ENCODE measurements at places on chromosomes 3 and 15.

DNA sequence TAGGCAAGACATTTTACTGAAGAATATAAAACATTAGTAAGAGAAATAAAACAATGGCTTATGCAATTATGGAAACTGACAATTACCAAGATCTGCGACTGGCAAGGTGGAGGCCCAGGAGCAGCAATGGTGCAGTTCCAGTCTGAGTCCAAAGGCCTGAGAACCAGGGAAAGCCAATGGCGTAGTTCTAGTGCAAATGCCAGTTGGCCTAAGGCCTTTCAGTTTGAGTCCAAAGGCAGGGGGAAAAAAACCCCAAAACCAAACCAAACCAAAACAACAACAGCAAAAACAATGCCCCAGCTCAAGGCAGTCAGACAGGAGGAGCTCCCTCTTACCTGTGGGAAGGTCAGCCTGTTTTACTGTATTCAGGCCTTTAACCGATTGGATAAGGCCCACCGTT, 72.6 kb downstream of the ST6GAL1 start:
- DNase-seq: no peak

DNA sequence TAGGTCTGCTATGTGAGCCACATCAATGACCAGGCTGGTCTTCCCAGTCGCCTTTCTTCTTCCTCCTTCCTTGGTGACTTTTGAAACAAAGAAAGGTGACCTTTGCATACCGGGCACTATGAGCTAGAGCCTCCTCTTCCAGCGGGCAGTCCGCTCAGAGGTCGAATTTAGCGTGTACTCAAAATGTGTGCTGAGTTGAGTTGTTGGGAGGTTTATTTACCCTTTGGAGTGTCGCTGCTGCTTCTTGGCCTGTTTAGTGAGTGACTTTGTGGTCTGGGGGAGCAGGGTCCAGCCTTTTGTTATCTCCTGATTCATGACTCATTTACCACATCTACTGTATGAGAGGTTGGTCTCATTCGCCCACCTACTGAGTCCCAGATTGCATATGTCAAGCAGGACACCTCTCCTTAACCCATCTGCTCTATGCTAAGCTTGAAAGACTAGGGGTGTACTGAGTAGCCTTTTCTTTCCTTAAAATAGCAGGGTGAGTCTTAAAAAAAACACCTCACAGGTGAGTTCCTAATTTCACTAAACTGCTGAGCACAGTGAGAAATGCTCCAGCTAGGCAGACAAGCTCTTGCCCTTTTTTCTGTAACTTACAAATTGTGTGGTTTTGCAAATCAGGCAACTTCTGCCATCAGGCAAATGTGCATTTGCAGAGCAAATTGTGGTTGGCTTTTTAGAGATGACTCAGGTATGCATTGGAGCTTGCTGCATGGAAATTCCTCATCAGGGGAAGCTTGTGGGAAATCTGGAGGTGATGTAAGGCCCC, 3.2 kb upstream of the SIAH2 start:
- peak; percentile 26 for DNase-seq

DNA sequence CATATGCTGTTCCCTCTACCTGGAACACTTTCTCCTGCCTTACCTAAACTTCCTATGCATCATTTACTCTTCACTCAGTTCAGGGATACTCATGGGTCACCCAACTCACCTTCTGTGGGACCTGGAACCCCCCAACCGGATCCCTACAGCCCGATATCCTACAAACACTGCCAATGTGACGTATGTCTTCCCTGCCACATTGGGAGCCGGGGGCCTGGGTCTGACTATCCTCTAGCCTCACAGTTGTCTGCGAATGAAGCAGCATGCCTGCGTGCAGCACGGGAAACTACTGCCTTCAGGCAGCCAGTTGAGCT, 405 bp downstream of the NPRL2 start:
- DNase-seq: no peak

- DNase-seq: no peak
Observed at GRCh38 chr3:126353694-126354321, 3.4 kb downstream of the KLF15 start.

- peak; percentile 53 for DNase-seq
Observed at GRCh38 chr15:92619145-92620101, 36.2 kb downstream of the FAM174B start.

- DNase-seq: no peak
Observed at GRCh38 chr3:9157651-9158362, 91.6 kb downstream of the SRGAP3 start.

GRCh38 chr3:36833160-36833814, 68.9 kb upstream of the DCLK3 start:
- no peak for DNase-seq

DNA sequence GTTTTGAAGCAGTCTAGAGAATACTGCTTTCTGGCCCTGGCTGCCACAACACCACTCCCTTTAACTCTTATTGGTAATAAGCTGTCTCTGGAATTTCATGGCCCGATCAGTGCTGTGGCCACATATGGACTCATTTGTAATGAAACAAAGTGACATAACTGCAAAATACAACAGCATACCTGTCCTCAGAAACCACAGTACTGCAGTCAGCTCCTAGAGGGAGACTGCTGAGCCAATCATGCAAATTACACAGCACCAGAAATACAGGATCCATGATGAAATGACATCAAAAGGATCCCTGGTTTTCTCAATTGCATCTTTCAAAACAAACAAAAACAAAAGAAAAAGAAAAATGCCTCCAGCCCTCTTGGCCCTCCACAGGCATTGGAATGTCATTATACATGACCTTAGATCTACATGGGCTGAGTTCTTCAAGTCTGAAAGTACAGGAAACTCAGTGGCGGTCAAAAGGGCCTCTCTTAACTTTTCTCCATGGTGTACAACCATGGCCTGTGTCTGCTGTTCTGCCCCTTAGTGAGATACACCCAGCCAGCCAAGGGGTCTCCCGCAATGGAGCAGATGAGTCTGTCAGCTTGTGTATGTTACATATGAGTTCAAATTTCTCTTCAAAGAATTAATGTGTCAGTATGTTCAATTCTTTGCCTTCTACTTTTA, 24.9 kb upstream of the KBTBD12 start:
- peak; percentile 14 for DNase-seq

DNA sequence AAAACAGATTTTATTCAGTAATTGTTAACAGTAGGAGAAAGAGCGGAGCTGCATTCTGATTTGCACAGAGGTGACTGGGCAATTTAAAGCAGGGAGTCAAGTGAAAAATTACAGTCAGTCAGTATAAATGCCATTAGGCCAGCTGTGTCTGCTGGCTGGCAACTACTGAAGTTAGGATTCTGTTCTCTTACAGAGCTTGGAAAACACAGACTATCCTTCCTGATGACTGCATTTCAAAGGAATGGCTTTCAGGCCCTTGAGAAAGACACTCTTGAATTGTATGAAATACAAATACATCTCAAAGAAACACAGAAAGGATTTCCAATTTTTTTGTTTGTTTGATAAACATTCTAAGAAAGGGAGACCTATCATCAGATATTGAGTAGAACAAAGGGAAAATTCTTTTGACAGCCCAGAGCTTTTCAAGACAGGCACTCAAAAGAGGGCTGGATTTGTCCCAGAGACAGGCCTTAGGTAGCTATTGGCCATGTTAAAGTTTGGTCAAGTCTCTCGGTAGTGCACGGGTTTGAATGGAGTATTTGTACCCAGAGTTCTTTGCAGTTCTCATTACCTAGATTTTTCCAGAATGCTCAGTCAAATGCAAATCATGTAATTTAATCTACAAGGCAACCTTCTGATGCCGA, 551.2 kb upstream of the CCDC54 start:
- DNase-seq: peak; percentile 78

- peak; percentile 31 for DNase-seq
Observed at GRCh38 chr15:35618260-35619188, 72.6 kb upstream of the DPH6 start.

- no peak for DNase-seq
Observed at GRCh38 chr15:90512276-90512675, 17.4 kb upstream of the CRTC3 start.

GRCh38 chr3:133463347-133463860, 63.5 kb downstream of the BFSP2 start:
- DNase-seq: no peak

DNA sequence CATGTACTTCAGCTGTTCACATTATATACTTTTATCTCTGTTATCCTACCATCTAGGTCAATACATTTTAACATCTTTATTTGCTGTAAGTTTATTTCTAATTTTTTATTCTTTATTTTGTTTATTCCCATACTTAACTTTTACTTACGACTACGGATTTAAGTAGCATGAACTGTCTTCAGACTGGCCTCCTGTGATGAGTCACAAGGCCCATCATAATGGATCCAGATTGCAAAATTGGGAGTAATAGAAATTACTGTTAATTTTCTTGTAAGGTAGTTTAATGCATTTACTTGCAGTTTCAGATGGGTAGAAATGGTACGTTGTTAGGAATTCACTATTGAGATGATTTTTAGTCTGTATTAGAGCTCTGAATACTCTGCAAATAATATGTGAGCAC, 45.9 kb downstream of the PPARG start:
- no peak for DNase-seq

- no peak for DNase-seq
Observed at GRCh38 chr3:126914226-126914625, 68.7 kb upstream of the PLXNA1 start.

DNA sequence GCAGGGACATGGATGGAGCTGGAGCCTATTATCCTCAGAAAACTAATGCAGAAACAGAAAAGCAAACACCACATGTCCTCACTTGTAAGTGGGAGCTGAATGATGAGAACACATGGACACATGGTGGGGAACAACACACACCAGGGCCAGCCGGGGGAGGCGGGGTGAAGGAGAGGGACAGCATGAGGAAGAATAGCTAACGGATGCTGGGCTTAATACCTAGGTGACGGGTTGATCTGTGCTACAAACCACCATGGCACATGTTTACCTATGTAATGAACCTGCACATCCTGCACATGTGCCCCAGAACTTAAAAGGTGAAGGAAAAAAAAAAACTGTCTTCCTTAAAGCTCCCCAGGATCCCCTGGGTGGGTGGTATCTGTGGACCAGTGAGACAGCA, 87.1 kb downstream of the ADAMTS17 start:
- no peak for DNase-seq

DNA sequence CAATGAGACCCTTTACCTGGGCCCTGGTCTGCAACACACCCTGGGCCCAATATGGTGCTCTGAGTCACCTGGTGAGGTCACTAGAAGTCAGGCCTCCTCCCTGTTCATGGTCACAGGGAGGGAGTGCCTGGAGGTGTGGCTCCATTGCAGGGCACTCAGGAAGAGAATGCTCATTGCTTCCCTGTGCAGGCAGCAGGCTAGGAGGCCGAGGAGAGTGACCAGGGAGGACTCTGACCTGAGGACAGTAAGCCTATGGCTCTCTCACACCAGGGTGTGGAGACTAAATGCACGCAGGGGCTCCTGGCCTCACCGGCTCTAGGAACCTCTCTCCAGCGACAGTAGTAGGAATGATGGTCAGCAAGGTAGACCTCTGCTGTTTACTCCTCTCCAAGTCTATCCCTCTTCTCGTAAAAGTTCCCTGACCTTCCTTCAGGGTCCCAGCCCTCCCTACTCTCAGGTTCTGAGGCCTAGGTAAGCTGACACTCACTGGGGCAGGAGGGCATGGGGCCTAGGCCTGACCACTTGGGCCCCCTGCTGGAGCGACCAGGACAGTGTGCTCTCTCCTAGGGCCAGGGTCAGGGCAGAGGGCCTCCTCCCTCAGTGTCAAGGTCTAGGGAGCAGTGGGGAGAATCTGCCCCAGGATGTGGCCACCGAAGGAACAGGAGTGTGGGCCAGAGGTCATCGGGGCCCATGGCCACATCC, 9.6 kb upstream of the SLCO2A1 start:
- no peak for DNase-seq

DNA sequence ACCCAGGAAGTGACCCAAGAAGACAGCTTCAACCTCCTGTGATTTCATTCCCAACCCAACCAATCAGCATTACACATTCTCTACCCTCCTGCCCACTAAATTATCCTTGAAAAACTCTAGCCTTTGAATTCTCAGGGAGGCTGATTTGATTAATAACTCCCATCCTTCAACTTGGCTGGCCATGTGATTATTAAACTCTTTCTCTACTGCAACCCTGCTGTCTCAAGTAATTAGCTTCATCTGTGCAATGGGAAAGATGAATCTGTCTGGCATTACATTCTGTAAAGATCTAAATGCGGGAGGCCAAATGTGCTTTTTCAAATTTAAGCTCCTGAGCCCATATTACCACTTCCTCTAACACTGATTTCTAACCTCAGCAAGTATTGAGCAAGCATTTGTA, 95.9 kb upstream of the STT3B start:
- no peak for DNase-seq

- DNase-seq: no peak
Observed at GRCh38 chr3:96478496-96478895, 335.9 kb upstream of the EPHA6 start.

DNA sequence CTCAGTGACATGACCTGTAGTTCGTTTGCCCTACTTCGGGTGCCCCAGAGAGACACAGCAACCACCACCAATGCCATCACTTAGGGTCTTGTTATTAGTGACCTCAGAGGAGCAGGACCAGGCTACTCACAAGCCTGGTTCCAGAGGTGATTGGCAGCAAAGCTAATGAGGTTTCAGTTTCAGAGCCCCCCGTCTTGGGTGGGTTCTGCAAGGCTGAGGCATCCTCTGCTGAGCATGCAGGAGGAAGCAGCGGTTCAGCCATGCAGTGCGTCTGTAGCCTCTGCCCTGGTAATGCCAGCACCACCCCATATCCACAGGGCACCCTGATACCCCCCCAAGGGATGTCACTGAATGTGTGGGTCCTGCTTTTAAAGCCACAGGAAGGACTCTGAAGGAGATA, 39.0 kb upstream of the ITGA11 start:
- no peak for DNase-seq

DNA sequence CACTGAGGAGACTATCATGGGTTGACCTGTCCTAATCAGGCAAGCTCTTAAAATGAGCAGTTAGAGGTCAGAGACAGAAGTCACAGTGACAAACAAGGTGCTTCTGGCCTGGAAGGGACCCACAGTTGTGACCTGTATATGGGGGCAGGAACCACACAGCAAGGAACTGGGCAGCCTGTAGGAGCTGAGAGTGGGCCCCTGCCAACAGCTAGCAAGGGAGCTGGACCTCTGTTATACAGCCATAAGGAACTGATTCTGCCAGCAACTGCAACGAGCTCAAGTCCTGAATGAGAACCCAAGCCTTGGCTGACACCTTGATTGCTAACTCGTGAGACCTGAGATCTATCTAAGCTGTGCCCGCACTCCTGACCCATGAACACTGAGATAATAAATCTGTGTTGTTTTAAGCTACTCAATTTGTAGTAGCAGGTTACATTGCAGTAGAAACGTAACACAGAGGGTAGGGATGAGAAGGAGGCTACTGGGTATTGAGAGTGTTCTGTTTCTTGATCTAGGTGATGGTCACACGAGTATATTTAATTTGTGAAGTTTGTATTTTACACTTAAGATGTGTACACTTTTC, 44.5 kb upstream of the MAGI1 start:
- no peak for DNase-seq

- no peak for DNase-seq
Observed at GRCh38 chr15:48992545-48992944, 28.8 kb upstream of the SHC4 start.

- DNase-seq: no peak
Observed at GRCh38 chr3:156516284-156516683, 38.6 kb downstream of the SSR3 start.

DNA sequence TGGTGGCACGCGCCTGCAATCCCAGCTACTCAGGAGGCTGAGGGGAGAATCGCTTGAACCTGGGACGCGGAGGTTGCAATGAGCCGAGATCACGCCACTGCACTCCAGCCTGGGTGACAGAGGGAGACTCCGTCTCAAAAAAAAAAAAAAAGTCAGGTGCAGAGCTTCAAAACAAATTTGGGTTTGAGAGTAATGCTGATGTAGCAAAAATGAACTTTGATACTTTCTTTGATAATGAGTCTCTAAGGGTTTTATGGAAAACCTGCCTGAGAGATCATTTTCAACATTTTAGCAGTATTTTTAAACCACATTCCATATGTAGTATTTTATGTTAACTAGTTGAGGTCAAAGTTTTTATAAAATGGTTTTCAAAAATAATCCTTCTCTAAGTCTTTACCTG, 14.5 kb downstream of the EIF5A2 start:
- no peak for DNase-seq

Measured in fibroblast of pulmonary artery (primary cell).